ENCODE measurements at places on chromosomes 7 and 10.

DNA sequence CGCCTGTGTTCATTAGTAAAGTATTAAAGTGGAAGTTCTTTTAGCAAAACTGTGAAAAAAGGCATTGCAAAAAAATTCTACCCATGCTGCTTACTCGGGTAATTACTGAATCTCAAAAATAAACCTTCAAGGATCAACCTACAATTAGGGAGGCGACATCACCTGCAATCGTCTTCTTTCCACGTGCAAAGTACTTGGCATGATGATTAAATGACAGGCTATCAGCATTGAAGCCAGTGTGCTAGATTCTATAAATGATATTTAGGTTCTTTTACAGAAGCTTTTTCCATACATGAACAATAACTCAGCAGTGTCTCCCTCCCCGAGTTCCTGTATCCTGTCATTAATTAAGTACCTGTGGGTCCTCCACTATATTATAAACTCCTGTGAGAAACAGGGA lies 105.8 kb downstream of the SFMBT2 start:
- DNase-seq = no peak

DNA sequence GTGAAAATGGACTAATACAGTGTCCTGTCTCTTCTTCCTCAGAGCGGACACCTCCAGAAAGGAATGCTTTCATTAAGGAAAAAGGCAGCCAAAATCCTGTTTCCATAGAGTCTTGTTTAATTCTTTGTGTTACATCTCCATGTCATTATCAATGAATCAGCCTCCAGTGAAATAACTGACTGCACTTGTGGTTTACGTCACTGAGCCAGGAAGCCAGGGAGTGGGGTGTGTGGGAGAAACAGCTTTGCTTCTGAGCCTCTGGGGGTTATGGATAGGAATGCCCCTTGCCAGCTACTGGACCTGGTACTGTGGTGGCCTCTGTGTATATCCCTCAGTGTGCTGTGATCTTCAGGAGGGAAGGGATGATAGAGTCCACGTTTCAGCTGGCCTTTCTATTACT lies 416.8 kb downstream of the GALNT17 start:
- no peak for DNase-seq

DNA sequence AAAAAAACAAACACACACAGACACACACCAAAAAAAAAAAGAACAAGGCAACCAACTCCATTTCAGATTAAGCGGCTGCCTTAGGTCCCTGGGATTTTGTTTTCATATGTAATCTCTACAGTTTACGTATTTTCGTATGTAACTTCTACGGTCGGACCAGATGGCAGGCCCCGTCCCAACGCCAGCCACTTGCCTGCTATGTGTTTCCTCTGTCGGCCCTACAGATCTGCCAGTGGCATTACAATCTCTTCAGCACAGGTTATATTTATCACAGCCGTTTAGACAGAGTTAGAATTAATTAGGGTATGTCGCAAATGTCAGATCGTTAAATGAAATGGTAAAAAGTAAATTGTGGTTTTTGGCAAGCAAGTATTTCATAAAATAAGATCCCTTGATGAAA lies 99.3 kb downstream of the DNAJB6 start:
- DNase-seq = no peak

- DNase-seq = no peak
Measured at GRCh38 chr7:111756687-111757178, 194.4 kb upstream of the IMMP2L start.

DNA sequence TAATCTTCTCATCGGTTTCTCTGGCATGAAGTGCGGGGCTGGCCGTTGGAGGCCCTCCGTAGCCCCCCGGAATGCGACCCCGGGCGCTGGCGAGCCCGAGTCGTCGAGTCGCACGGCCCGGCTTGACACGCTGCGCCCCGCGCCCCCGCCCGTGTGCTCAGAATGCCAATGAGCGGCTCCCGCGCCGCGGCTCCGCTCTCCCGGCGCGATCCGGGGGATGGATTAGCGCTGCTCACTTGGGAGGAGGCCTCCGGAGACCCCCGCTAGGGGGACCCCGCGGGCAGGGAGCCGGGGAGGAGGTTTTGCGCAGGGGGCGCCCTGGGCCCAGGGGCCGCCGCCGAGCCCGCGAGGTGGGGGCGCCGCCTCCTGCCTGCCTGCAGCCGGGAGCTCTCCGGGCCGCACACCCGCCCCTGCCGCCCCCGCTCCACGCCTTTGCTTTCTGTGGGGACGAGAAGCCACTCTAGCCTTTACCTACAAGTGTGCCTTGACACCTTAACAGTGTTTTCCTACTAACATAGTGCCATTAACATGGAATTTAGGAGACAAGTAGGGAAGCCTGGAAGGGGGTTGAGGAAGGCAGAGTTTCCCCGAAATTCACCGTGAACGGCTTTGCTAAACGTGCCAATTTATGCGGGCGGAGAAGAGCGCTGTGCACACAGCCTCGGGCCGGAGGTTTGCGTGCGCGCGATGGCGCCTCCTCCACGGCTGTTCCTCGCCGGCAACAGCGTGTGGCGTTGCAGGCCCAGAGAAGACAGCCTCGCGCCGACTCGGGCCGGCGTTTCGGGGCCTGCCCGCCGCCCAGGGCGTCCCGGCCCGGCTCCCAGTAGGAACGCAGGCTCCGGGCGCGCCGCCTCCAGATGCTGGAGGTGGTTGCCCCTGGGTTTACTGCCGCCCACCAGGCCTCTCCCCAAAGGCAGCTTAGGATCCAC lies 7.1 kb downstream of the SHH start:
- DNase-seq = peak; percentile 24

DNA sequence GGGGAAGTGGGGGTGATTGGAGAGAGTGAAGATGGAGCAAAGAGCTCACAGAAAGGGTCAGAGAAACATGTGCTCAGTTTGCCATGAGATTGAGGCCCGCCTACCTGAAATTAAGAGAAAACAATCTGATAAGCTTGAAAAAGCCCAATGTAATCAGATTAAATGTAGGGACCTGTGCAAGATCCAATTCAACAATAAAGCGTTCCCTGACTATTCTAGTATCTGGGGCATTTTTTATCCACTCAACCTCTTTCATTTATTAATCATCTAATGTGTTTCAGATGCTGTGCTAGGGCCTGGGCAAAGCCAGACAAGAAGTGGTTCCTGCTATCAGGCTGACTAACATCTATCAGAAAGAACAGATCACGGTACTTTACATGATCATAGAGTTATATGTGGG lies 238.4 kb upstream of the MYO3A start:
- DNase-seq = no peak

Data from effector memory CD4-positive, alpha-beta T cell (primary cell).